ENCODE measurements at places on chromosomes 2 and 18. TPM values are rescaled to one million over a fixed set of nuclear protein-coding genes. Genes with fewer than 3 reads are reported as not detected.

The KIAA2012 gene
- total RNA-seq, result not detected

GRCh38 chr2:36452260-36452659, 96.7 kb downstream of the CRIM1 start:
- peaks cover 11% of the 10 kb centered on the region for H3K36me3 ChIP-seq
- no peak for DNase-seq
- no peak overlapping the region for H3K4me3 ChIP-seq
- H3K4me1 ChIP-seq, result peaks cover 91% of the 10 kb centered on the region
- H3K27ac ChIP-seq, result peak overlapping the region; percentile 47

- H3K4me1 ChIP-seq, result no peaks in the 10 kb centered on the region
- DNase-seq, result no peak
- H3K27ac ChIP-seq, result no peak overlapping the region
- H3K4me3 ChIP-seq, result no peak overlapping the region
- H3K27me3 ChIP-seq, result peaks cover 5% of the 10 kb centered on the region
These were observed 29.4 kb downstream of the SIX3 start for GRCh38 chr2:44970846-44971450.

DNA sequence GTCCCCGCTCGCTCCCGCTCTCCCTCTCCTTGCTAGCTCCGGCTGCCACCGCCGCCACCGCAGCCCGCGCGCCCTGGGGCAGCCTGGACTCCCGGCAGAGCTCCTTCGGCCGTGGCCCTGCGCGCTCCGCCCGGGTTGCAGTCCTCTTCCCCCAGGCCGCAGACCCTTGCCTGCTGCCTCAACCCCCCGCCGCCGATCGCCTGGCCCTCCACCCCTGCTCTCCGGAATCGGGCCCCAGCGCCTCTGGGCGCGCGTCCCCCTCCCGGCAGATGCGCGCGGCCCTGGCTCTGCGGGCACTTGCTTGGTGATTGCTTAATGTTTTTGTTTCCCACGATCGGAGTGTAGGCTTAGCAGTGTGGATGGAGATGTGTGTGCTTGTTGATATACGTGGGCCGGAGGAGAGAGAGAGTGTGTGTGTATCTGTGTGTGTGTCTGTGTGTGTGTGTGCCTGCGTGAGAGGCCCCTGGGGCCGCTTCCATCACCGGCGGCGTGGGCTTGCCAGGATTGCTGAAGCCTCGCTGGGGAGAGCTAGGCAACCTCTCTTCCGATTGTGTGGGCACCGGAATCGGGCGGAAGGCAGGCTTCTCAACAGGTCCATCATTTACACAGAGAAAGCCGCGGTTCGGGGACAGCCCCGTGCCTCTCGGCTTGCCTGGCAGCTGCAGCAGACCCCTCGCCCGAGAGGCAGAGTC, 877 bp downstream of the INHBB start:
- peaks cover 5% of the 10 kb centered on the region for H3K36me3 ChIP-seq
- peak overlapping the region; percentile 29 for H3K27ac ChIP-seq
- DNase-seq, result no peak
- H3K27me3 ChIP-seq, result peaks cover 38% of the 10 kb centered on the region
- H3K4me1 ChIP-seq, result peaks cover 17% of the 10 kb centered on the region
- peak overlapping the region; percentile 77 for H3K4me3 ChIP-seq

DNA sequence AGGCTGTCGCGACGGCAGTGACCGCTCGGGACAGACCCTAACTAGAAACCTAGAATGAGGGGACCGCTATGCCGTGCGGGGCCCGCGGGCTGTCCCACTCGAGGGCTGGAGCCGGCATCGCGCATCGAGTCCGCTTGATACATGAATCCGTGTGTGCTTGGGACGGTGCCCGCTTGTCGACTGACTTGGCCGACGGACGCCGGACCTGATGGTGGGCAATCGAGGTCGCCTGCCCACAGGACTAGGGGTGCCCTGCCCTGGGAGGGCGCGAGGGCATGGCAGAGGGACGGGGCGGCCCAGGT, 749 bp upstream of the PTMA start:
- H3K27me3 ChIP-seq, result no peaks in the 10 kb centered on the region
- H3K27ac ChIP-seq, result peak overlapping the region; percentile 100
- no peak for DNase-seq
- H3K4me1 ChIP-seq, result peaks cover 24% of the 10 kb centered on the region
- peak overlapping the region; percentile 86 for H3K4me3 ChIP-seq

DNA sequence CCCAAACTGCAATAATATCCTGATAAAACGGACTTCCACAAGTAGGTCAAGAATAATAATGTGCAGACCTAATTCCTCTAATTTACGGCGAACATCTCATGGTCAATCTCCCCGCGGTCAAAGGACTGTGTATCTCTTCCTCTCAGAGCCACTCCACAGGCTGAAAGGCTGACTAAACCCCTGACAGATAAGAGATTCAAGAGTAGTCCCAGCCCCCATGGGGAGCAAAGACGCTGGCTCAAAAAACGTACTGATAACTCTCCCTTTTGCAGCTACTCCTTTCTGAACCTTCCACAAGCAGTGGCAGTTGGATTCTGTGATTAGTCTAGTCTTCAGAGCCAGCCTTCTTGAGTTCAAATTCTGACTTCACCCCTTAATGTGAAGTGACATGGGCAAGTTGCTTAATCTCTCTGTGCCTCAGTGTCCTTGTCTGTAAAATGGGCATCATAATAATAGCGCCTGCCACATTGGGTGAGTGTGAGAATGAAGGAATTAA, 19.7 kb upstream of the IL18R1 start:
- no peaks in the 10 kb centered on the region for H3K27me3 ChIP-seq
- H3K4me3 ChIP-seq, result no peak overlapping the region
- H3K27ac ChIP-seq, result peak overlapping the region; percentile 26

All from gastrocnemius medialis (tissue), 4 donors.